ENCODE measurements at places on chromosomes 5 and 9.

DNA sequence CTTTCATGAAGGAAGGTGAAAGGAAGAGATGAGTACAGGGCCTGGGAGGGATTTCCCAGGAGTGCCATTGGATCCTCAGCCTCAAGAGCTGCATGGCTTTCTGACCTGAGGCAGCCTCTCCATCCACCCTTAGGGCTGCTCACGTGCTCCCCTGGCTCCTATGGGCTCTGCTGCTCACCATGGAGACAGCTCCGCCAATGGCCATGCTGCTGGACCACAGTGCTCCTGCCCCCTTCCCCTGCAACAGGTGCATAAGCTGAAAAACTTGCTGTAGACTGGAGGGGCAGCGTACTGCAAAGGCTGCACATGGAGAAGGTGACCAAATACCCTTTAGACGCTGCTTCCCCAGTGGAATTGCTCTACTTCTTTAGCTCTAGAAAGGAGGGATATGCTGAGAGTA lies 112.7 kb upstream of the PANK3 start:
- no peak for DNase-seq

DNA sequence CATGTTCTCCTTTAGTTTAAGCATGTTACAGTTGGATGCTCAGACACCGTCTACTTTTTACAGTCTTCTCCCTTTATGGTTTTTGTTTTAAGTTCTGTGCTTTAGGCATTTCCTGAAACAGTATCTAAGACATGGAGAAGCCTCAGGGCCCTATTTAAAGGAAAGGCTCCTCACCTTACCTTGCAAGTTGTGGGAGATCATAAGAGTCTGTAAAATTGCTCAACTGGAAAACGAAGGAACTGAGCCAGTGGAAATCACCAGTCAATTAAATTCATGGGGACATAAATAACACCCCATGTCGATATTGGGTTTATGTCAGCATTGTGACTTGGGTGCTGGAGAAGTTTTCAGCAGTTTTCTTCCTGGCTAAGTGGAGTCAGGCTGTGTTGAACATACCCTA lies 239.2 kb downstream of the KIF4B start:
- no peak for DNase-seq

GRCh38 chr5:139137697-139138096 lies 60.5 kb downstream of the SIL1 start:
- DNase-seq = no peak

DNA sequence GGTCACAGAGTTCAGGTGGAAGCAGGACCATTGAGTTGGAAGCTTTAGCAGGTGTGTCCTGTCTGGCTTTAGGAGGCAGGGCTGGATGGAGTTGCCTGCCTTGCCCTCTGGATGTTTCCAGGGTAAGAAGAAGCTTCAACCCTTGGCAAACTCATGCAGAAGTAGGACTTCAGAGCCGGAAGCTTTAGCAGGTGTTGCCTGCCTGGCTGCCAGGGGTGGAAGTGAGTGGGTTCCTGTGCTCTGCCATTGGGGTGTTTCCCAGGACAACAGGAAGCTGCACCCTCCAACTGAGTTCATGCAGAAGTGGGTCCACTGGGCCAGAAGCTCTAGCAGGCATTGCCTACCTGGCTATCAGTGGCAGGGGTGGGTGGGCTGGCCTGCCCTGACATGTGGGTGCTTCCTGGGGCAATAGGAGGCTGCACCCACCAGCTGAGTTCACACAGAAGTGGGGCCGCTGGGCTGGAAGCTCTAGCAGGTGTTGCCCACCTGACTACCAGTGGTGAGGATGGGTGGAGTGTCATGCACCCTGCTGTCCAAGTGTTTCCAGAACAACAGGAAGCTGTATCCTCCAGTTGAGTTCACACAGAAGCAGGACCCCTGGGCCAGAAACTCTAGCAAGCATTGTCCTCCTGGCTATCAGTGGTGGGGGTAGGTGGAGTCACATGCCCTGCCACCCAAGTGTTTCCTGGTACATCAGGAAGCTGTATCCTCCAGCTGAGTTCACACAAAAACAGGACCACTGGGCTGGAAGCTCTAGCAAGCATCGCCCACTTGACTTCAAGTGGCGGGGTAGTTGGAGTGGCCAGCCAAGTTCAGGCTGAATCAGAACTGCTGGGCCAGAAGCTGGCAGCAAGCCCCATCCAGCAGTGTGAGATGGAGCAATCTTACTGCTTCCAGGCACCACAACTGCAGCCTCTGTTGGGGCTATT lies 24.6 kb downstream of the LOX start:
- DNase-seq = no peak

DNA sequence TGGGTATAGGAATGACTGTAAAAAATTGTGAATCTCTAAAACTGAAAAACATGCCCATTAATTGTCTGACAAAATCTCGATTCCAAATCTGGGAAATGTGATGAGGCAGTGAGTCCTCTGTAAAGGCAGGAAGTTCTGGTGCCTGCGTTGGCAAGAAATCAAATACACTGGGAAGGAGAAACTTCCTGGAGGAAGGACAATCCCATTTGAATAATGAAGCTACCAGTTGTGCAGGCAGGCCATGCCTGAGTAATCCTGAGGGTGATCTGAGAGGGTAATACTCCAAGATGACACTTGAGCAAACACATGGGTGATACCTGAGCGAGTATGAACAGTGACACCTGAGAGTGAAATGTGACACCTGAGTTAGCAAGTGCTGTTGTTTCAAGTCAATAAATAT lies 49.7 kb downstream of the KIF24 start:
- DNase-seq = no peak

DNA sequence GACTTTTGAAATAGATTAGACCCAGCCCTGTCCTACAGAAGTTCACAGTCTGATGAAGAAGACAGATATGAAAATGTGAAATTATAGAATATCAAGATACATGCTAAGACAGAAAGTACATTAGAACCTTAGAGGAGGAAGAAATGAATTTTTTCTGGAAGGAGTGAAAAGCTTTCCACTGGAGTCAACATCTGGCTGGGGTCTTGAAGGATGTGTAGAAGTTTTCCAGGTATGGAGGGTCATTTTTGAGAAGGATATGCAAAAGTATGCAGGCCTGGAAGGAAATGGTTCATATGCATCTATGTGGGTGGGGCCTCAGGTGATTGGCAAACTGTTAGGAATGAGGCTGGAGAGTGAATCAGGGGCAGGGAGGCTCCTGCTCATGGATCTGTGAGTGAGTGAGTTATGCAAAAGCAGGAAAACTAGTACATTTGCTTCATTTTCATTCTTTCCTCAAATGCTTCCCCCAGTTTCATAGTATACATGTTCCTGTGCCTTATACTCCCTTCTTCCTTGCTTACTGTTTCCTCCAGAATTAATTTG lies 142.3 kb downstream of the GRIA1 start:
- DNase-seq = no peak

DNA sequence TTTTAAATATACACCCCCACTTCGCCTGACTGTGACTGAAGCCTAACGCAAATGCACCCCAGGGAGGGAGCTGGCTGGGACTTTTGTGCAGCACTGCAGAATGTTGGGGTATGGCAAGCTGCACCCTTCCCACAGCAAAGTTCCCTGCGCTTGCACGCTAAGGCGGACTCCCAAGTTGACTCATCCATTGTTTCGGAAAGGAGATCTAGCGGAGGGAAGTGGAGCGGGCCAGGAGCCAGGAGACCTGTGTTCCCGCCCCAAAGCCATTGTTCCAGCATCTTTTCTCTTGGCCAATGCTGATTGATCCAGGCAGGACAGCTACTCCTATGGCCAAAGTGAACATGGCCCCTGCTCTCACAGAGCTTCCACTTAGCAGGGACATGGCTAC lies 202.9 kb downstream of the AOPEP start:
- no peak for DNase-seq

GRCh38 chr5:58767104-58767503 lies 184.2 kb downstream of the RAB3C start:
- no peak for DNase-seq

DNA sequence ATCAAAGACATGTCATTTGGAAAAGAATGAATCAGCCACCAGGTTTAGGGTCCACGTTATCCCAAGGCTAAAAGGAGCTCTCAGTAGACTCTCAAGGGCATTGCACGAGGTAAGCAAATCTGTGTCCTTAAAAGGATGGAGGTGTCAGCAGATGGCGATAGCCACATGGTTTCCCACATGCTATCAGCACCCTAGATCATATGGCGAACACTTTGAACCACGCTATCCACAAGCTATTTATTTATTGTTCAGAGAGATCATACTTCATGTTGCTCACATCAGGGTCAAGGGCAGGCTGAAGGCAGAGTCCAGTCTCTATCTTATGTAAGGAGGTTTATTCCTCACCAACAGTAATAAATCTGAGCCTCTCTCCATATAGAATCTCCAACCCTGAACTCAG lies 43.7 kb downstream of the CDH6 start:
- no peak for DNase-seq

- no peak for DNase-seq
Observed at GRCh38 chr5:127599320-127599719, 49.6 kb upstream of the CTXN3 start.

- no peak for DNase-seq
Observed at GRCh38 chr5:179302499-179303185, 42.6 kb downstream of the ADAMTS2 start.

GRCh38 chr5:176846335-176847140 lies 36.2 kb downstream of the UNC5A start:
- DNase-seq = no peak

GRCh38 chr9:76891874-76892273 lies 14.0 kb downstream of the PRUNE2 start:
- no peak for DNase-seq

DNA sequence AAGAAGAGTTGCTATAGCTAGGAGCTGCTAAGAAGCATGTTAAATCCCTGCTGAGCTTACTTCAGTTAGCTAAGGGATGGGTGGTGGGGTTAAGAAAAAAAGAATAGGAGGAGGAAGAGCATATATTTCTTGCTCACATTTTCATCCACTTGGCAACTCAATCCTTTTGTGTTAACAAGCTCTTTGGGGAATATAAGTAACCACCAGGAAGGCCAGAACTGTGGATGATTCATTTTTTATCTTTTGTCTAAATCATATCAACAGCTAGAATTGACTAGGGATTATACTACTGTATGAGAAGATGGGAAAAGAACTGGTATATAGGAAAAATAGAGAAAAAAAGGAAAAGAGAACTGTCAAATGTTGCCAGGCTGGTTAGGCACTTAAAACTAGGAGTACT lies 555.3 kb upstream of the ARRDC3 start:
- DNase-seq = no peak

DNA sequence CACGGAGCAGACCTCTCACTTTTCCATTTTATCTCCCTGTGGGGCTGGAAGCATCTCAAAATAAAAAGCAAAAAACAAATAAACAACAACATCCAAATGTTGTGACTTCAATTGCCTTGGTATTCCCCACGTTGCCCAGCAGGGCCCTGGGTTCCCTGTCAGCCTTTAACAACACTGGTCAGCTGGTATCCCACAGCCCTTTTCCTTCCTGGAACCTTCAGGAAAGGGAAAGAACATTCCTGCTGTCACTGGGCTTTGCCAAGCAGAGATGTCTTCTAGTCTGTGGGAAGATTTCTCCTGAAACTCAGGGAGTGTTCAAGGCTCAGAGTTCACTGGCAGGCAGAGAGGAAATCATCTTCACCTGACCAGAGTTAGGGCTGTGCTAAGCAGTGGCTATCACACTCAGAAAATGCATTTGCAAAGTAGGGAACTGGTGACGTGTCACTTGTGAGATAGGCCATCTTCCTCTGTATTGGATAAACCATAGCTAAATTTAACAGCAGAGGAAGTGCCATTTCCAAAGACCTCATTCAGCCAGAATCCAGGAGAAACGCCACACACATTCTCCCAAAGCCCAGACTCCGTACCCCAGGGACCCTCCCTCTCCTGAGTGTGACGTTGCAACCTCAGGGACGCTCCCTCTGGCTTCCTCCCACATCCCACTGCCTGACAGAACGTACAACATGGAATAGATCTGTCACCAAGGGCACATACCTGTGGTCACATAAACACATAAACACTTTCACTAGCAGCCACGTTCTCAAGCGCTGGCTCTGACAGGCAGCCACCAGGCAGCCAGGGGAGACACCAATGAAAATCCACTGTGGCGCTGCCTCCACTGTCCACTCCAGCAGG lies 274.0 kb upstream of the DAPK1 start:
- DNase-seq = peak; percentile 12

DNA sequence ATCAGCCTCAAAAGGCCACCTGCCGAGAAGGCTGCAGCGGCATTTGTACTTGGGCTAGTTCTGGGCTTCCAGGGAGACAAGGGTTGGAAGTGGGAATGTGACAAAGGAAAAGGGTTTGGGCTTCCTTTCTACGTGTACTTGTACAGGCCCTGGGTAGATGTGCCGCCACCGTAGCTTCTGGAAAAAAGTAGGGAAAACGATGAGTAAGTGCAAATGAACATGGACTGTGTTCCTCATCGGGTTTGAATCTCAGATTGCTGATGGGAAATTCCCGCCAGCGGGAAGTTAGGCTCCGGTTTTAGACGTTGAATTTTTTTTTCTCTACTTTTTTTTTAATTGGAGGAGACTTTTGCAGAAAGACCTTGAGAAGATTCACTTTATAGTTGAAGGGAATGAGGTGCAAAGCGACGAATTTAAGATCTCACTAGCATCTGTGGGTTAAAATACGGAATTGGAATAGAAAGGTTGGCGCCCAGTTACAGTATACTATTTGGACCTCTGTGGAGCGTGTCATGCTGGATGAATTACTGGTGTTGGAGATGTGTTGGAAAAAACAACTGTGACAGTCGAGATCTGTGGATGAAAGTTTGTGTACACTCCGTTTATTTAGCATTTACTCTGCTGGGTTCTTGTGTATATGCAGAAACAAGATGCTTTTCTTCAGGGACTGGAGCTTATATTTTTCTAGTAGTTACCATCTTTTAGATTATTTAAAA lies 1.2 kb downstream of the G3BP1 start:
- peak; percentile 6 for DNase-seq

- no peak for DNase-seq
Observed at GRCh38 chr9:90569511-90569910, 73.1 kb downstream of the DIRAS2 start.

DNA sequence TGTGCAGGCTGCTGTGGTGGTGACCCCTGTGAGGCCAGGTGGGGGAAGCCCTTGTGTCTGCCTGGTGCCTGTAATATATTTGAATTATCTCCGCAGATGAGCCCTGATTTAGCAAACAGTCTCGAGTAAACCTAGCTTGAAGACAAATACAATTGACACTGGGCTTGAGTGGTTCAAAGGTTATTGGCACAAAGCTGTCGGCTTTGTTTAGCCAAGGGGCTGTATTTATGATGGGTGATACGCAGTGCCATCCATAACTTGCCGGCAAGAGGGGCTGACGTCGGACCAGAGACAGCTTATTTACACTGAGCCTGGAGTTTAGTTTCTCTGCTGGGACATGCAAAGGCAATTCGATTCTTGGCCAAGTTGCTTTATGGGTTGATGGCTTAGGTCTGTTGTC lies 20.0 kb upstream of the PITX1 start:
- DNase-seq = no peak

GRCh38 chr5:147452165-147452811 lies 57.6 kb downstream of the DPYSL3 start:
- no peak for DNase-seq

- no peak for DNase-seq
Observed at GRCh38 chr5:156254196-156254595, 72.8 kb upstream of the SGCD start.

Data from LoVo (cell line).